ENCODE measurements at places on chromosomes 12 and 14. TPM values are rescaled to one million over a fixed set of nuclear protein-coding genes. Genes with fewer than 3 reads are reported as not detected.

The CCDC177 gene
- not detected for total RNA-seq

The TOMM20L gene
- not detected for total RNA-seq

The NRXN3 gene
- 1.2 TPM for total RNA-seq

The CTDSP2 gene
- total RNA-seq: 82.6 TPM
